ENCODE measurements at places on chromosomes 7 and 10.

DNA sequence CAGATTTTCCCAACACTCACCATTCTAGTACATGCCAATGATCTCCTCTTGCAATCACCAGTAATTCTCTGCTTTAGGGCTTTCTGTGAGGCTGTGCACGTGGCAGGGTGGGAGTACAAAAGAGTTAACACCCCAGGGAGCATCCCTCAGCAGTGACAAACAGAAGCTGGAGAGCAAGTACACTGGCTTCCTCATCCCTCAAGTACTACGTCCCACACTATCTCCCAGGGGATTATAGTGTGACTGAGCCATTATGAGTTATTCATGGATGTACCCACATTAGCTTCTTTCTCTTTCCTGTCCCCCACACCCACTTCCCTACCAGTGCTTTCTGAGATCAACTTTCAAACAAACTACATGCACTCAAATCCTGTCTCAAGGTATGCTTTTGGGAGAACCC lies 1216.5 kb upstream of the AUTS2 start:
- DNase-seq: no peak

DNA sequence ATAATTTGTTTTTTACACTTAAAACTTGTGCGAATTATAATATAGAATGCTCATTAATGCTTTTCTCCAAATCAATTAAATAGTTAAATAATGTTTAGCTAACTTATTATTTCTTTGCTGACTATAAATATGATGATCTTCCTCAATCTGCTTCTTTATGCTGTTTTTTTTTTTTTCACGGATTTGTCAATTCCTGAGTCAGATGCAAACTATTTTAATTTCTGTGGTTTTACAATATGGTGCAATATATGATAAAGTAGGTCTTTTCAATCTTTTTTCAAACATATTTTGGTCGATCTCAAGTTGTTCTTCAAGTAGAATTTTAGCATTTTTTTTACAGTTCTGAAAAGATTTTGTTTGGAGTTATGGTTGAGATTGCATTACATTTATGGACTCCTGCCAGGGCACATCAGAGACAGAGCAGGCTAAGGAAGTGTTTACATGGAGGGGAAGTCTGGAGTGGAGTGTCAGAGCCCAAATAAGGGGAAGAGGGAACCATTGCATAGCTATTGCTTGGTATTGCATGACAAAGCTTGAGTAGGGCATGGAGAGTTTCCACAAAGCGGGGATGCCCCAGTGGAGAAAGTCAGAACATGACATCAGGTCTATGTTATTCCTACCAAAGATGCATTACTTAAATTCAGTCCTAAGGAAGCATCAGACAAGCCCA lies 204.4 kb downstream of the OTUD1 start:
- DNase-seq: no peak

- no peak for DNase-seq
Observed at GRCh38 chr7:26084418-26084817, 67.6 kb upstream of the NFE2L3 start.

- no peak for DNase-seq
Observed at GRCh38 chr10:50577681-50578350, 45.9 kb downstream of the SGMS1 start.

- no peak for DNase-seq
Observed at GRCh38 chr7:37420946-37421695, 27.5 kb downstream of the ELMO1 start.

GRCh38 chr7:73394422-73394821 lies 39.2 kb upstream of the FZD9 start:
- no peak for DNase-seq

- DNase-seq: no peak
Observed at GRCh38 chr7:83077328-83077727, 85.4 kb downstream of the PCLO start.

GRCh38 chr7:29805886-29806207 lies 461 bp upstream of the WIPF3 start:
- DNase-seq: no peak

DNA sequence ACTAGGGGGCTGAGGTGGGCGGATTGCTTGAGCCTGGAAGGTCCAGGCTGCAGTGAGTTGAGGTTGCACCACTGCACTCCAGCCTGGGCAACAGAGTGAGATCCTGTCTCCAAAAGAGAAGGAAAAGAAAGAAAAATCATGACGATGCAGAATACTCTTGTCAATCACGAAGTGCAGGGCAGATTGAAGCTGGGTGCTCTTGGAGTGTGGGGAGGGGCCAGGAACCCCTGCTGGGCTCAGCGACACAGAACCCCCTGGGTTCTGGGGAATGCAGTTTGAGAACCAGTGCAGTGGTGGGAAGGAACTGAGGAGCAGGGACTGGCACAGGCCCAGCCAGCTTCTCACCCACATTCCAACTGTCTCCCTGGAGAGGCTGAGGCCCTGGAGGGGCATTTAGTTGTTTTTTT lies 10.8 kb upstream of the INTS1 start:
- no peak for DNase-seq

GRCh38 chr10:130575756-130576285 lies 439.6 kb downstream of the GLRX3 start:
- DNase-seq: no peak
